ENCODE measurements at places on chromosomes 12 and 14.

- DNase-seq = no peak
These were observed 5.9 kb upstream of the SIVA1 start for GRCh38 chr14:104746934-104747481.

DNA sequence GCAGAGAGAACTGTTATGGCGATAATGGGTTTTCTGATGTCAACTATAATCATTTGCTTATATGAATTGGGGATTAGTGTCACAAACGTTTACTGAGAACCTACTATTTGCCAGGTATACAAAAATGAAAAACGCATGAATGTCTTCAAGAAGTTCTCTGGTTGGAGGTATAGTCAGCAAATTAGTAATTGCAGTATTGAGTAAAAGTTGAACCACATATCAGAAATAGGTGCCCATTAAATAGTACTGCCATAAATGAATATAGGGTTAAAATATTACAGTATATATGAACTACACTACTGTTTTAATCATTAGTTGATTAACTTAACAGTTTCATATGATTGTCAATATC lies 60.0 kb downstream of the PTPRB start:
- no peak for DNase-seq

- no peak for DNase-seq
These were observed 30.5 kb upstream of the DDHD1 start for GRCh38 chr14:53183611-53184010.

DNA sequence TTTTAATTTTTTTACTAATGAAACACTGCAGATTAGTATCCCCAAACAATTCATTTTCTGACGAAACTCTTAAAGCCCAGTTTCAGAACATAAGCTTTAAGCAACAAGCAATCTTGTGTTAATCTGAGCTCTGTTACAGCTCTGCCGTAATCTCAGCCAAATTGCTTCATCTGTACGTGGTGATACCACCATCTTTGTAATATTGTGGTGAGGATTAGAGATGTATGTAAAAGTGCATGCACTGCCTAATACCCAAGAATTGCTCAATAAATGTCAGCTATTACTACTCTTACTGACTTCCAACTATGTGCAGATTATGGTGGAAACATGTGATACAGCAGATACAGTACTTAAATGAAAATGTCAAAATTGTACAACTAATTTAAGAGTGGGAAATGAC lies 1.8 kb downstream of the AKAP5 start:
- no peak for DNase-seq

- no peak for DNase-seq
These were observed 35.2 kb downstream of the SMUG1 start for GRCh38 chr12:54153586-54153985.

GRCh38 chr12:2154050-2154449 lies 101.3 kb downstream of the CACNA1C start:
- no peak for DNase-seq

GRCh38 chr14:49687942-49688700 lies at the start of gene POLE2:
POLE2 (minus strand) TSS chr14:49688214; CDS start chr14:49688203, 11 bp downstream.
- DNase-seq = peak; percentile 89

- no peak for DNase-seq
These were observed 15.5 kb downstream of the MORN3 start for GRCh38 chr12:121653999-121654398.

DNA sequence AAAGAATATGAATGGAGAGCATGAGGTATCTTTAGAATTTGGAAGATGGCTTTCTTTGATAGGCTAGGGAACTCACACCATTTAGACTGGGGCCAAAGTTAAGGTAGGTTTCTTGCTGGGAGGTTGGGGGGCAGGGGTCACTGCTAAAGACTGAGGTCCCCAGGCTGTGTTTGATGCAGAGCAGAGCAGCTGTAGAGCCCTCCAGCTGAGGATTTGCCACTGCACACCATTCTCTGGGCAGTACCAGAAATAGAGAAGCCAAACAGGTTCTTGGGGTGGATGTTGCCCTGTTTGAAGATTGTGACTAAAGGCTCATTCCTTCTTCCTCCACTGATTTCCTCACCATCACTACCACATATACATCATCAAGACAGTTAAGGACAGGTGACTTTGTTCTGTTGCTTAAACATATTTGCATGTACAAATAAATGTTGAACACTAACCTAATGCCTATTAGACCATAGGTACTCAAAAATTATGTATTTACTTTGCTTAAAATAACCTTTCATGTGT lies 7.9 kb downstream of the NTF3 start:
- DNase-seq = no peak

GRCh38 chr12:101616027-101616494 lies 21.3 kb downstream of the MYBPC1 start:
- DNase-seq = no peak

DNA sequence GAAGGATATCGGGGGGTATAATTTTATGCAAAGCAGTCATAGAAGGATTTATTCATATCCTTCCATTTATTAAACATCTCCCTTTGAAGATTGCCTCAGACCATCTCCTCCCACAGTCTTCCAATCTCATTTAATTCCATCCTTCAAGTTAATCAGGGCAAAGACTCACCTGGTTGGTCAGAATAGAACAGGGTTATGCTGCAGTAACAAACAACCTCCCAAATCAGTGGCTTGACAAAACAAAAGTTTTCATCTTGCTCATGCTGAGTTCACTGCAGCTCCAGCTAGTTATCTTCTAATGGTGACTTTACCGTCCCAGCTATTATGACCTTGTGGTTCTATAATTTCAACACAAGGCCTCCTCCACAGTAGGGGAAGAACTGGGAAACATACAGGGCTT lies 48.8 kb upstream of the MTERF2 start:
- DNase-seq = no peak

DNA sequence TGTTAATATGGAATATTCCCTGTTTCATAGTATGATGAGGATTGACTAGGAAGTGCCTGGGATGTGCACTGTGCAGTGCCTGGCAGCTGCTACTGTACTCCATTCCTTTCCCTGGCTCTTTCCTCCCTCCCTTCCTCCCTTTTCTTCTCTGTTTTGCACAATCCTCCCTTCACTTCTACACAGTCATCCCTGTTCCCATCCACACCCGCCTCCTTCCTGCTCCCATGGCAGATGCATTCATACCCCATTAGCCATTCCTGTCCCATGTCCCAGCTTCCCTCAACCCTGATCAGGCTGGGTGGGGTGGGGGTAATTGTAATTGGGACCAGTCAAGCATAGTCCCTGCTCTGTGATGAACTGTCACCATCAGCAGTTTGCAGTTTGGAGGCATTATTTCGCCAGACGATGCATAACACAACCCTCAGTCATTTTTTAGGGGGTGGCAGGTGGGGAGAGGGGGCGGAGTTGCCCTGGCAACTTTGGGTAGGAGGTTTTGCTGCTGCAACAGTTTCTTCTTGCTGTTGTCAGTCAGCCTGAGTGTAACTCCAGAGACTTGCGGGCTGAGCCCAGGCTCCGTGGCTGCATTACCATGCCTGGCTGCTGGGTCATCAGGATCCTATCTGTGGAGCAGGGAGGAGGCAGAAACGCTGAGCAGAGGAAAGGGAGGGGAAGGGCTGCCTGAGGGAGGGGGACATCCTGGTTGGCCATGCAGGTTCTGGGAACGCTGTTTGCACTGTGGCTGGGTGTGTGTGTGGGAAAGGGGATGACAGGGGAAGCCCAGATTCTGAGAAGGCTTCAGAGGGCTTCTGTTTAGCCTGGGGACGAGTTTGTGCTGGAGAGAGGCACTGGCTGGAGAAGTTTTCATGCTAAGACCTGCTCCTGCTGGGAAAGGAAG lies 4.1 kb upstream of the KRT84 start:
- no peak for DNase-seq

DNA sequence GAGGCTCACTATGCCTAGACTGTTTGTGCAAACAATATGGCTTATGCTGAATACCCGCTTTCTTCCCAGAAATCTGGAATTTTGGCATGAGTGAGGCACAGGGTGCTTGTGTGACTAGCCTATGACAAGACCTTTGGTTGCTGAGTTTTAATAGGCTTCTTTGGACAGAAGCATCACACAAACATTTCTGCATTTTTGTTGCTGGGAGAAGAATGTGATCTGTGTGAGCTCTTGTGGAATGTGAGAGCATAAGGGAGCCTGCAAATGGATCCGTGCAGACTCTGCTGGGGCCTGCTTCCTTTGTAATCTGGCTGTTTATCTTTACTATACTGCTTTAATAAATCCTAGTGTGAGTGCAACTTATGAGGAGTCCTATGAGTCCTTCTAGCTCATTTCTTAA lies 83.0 kb upstream of the ZDHHC17 start:
- no peak for DNase-seq

DNA sequence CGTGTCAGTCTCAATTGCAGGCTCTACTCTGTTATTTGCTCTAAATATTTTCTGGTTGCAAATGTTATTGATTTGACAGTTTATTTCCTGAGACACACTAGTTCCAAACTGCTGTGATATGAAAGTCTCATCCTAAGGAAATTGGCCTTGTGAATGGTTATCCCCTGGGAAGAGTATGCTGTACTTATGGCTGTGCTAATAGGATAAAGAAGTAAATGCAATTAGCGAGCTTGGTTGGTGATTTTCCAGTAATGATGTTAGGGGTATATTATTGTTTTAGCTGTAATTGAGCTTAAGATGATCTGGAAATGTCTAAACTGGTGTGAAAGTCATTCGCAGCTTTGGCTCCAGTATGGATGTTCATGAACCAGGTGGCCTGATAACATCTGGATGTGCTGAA lies 197.9 kb downstream of the SUDS3 start:
- no peak for DNase-seq

DNA sequence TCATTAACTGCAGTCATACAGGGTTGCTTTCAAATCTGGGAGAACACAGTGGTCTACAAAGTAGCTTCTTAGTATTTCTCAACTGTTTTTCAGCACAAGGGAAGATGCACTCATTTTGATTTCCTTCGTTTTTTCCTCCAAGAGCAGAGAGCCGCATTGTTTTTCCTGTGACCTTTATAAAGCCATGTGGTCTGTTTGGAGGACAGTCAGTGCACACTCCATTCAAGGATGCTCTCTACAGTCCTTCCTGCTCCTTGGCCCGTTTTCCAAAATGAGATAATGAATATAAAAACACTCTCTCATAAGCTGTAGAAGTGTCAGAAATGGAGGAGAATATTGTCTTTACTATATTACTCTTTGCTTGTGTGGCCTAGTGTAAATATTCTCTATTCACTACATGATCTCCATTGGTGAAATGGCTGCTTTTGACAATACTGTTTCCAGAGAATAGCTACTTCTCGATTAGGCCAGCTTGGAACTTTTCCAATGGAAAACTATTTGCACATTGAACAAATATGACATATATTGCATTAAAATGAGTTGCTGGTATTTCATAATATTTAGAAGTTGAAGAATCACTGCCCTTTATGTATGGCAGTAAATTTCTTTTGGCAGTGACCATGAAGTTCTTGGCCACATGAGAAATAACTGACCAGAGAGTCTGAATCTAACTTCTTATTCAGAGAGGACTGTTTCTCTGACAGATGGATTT lies 393.1 kb upstream of the RGS6 start:
- no peak for DNase-seq

DNA sequence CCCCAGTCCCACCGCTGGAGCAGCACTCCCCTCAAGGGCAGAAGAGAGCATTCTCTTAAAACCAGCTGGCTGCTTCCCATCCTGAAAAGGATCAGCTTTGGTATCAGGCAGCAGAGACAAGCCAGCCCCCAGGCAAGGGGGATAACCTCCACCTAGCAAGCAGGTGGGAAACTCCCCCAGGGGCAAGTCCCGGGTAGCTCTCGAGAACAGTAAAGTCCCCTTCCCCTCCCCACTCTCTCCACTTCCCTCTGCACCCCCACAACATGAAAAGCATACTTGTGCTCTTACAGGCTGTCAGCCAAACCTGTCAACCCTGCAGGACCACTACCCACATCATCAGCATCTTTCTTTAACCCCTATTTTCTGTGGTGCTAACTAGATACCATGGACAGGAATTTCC lies 254.0 kb downstream of the NTF3 start:
- no peak for DNase-seq

DNA sequence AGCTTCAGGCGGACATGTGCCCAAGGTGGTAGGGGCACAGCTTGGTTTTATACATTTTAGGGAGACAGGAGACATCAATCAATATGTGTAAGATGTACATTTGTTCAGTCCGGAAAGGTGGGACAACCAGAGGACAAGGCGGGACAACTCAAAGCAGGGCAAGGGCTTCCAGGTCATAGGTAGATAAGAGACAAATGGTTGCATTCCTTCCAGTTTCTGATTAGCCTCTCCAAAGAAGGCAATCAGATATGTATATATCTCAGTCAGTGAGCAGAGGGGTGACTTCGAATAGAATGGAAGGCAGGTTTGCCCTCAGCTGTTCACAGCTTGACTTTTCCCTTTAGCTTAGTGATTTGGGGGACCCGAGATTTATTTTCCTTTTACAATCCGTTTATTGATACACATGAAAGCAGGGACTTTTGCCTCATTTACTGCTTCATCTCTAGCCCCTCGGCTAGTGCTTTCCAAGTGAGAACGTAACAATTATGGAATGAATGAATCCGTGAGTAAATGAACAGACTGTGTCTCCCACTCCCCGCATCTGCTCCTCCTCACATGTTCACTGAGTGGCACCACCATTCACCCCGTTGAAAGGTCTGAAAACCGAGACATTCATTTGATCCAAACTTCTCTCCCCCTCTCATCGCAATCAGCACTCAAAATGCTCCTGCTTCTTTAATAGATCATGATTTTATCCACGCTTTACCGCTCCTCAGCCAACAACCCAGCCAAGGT lies 6.9 kb upstream of the HSPB8 start:
- no peak for DNase-seq

- no peak for DNase-seq
These were observed 379.1 kb downstream of the GALC start for GRCh38 chr14:87613881-87614280.

DNA sequence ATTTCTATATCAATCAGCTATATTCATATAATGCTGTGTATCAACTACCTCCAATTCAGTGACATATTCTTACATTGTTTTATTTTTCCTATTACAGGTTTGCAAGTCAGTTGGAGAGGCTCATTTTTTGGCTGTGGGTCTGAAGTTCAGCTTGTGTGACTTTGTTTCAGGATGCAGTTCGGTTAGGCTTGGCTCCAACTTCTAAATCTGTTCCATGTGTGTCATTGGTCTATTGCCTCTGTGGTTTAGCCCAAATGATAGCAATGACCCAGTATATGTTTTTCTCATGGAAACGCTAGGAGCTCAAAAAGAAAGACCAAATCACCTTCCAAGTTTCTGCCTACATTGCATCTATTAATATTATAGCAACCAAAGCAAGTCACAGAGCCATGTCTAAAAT lies 848.6 kb upstream of the LRFN5 start:
- no peak for DNase-seq

- no peak for DNase-seq
These were observed 131.1 kb downstream of the CACNA1C start for GRCh38 chr12:2183556-2184541.

DNA sequence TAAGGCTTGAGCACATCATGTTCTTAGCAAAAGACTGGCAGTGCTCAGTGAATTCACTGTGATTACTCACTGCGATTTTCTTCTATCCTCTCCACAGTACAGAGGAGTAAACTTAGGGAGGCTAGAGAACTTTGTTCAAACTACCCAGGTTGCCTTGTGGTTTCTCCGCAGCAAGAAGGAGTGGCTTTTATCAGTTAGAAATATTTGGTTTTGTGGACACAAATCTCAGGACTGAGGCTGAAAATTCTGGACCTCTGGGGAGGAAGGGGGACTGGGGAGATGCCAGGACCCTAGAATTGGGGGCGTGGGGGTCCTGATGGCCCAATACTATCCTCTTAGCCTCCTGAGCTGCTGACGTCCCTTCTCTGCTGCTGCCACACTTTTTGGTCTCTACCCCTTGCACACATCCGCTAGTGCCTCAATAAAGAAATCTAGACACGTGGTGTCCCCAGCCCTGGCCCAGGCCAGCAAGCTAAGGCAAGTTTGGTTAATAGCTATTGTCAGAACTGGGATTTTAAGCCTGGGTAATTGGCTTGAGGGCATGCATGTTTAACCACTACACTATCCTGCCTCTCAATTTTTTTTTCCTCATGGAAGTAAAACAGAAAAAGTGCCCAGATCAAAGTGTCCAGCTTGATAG lies 842 bp downstream of the OAS2 start:
- peak; percentile 57 for DNase-seq

Measured in activated CD4-positive, alpha-beta T cell treated with anti-CD3 and anti-CD28 coated beads for 48 hours (primary cell).